ENCODE measurements at places on chromosomes 5 and 9. TPM values are rescaled to one million over a fixed set of nuclear protein-coding genes. Genes with fewer than 3 reads are reported as not detected.

Gene RASGEF1C
- not detected for total RNA-seq

GRCh38 chr5:173857234-173857633, 30.9 kb upstream of the CPEB4 start:
- no peak for DNase-seq

DNA sequence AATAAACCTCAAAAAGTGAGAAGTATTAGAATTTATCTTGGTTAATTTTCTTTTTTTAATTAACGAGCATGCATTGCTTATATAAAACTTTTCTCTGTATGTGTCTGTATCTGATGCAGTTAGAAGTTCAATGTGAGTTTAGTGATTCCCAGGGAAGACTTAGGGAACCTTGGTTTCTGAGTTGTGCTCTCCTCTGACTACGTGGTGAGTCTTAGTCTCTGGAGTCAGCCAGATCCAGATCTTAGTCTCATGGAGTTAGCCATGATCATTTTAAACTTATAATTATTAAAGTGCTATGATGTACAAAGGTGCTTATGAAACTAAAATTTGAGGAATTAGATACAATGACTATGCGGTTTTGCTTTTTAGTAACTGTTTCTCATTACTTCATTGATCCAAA, 285.3 kb upstream of the DMRT1 start:
- no peak for DNase-seq

GRCh38 chr5:59139695-59140094, 556.8 kb downstream of the RAB3C start:
- no peak for DNase-seq

Data from lung microvascular endothelial cell (primary cell).